T-helper 1 cell (primary cell): ENCODE measurements at places on chromosomes 1 and 21.
A peak's percentile ranks its signal among the peaks of the same experiment; 100 is the strongest.

DNA sequence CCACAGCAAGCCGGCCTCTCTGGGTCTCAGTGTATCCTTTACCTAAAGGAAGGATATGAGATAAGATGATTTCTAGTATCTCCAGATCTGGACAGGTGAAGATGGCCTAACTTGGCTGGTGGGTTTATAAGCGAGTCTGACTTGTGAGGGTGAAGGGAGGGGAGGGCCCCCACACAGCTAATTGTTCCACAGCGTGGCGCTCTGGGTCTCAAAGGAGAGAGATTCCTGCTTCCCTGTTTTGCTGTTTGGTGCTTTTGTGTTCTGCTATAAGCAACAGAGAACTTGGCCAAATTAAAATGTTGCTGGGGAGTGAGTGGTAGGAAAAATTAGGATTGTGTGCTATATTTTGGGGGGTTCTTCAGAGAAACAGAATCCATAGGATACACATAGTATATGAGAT lies 28.9 kb upstream of the NLRP3 start:
- no peak for DNase-seq

DNA sequence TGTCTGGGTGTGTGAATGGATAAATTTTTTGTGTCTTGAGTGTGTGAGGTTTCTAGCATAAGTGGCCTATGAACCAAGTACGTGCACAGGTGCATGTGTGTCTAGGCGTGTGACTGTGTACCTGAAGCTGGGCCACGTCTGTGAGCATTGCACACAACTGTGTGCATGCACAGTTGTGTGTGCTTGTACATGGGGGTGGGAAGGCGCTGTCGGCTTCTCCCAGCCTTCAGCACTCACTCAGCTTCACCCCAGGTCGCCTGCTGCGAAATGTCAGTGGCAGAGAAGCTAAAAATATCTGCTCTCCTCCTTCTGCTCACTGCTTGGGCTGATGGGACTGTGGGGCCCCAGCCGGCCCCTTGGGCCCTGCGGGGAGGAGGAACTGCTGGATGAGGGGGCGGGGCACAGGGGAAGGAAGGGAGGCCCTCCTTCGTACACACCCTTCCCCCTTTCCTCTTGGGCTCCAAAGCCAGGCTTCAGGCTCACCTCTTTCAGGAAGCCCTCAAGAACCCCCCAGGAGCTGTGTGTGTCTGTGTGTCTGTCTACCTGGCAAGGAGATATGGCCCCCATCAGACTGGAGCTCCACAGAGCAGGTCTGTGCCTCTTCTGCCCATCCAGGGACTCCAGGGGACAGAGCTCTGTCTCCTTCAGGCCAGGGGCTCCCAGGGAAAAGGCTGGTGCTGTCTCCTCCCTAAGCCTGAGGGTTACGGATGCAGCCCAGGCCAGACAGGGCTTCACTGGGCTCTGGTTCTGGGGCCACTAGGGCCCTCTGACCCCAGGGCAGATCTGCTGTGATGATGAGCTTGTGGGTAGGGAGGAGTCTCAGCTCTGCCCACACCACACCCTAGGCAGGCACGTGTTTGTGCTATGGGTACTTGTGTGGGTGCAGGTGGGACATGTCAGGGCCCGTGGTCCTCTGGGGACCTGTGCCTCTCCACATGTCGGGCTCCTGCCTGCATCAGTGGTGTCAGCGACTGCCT lies 35.6 kb upstream of the WASF2 start:
- no peak for DNase-seq

DNA sequence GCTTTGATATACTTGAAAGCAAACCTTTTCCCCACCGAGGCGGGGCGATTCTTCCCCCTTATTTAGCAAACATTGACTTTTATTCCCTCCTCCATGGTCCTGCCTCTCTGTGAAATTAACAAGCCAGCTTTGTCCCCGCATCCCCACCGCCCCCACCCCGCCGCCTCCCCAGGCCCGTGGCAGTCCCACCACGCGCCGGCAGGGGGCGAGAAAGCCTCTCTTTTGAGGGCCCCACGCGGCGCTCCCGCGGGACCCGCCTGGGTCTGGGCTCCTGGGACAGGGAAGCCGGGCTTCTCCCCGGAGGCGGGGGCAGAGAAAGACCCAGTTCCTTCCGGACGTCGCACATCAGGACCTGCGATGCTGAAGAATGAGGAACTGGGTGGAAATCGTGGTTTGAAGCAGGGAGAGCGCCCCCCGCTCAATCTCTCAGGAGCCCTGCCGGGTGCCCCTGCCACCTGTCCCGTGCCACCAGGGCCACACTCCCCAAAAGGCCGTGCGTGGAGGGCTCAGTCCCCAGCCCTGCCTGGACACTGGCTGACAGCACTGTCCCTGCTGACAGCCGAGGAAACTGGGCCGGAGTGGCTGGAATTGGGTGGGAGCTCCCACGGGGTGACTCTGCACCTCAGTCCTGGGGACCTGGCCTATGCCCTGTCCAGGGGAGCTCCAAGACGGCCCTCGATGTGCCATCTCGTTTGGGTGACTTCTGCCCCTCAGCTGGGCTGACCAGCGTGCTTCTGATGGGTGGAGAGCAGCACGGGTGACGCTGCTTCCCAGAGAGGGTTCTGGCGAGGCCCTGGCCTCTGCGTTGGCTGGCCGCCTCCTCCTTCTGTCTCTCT lies 8.6 kb upstream of the ACTRT2 start:
- no peak for DNase-seq

GRCh38 chr1:183100361-183100974 lies 77.2 kb downstream of the LAMC1 start:
- no peak for DNase-seq

GRCh38 chr1:156920233-156921052 lies at the start of gene LRRC71:
Gene LRRC71 (plus strand): TSS chr1:156920632. CDS start chr1:156920804, 172 bp downstream.
- peak; percentile 38 for DNase-seq

- DNase-seq, result no peak
These were observed 492.5 kb upstream of the ADGRL2 start for GRCh38 chr1:81308191-81308590.

DNA sequence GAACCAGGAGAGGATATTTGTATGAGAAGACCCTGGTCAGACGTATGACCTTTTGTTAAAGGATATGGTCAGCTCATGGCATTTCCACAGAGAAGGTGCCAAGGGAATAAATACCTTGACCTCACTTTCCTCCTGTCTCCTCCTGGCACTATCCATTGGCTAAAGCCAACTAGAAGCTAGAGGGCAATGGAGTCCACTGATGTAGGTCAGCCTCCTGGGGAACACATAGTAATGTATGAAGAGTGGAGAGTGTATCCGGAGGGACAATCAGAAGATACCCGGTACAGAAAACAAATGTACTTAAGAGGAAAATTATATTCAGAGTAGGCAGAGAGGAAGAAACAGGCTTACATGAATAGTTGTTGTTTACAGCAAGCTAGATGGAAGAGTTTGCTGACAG lies 698 bp upstream of the NTMT2 start:
- no peak for DNase-seq
